Nucleus accumbens (tissue), 56 donors: ENCODE measurements at places on chromosomes 6 and 20.

DNA sequence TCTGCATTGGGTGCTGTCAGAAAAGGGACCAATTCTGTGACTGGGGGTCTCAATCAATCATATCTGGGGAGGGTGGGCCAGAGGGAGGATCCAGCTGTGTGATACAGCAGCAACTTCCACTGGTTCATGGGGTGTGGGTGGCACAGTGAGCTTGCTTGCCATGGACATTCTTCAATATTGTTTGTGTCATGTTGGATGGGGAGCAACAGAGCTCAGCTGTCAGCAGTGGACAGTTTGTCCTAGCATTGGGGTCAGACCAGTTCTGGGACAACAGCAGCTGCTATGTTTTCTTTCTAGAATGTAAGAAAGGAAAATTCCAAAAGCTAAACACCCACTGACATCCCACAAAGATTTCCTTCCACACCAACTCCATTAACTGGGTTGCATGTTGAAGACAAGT, 221.9 kb upstream of the CDH4 start:
- DNase-seq, result no peak

DNA sequence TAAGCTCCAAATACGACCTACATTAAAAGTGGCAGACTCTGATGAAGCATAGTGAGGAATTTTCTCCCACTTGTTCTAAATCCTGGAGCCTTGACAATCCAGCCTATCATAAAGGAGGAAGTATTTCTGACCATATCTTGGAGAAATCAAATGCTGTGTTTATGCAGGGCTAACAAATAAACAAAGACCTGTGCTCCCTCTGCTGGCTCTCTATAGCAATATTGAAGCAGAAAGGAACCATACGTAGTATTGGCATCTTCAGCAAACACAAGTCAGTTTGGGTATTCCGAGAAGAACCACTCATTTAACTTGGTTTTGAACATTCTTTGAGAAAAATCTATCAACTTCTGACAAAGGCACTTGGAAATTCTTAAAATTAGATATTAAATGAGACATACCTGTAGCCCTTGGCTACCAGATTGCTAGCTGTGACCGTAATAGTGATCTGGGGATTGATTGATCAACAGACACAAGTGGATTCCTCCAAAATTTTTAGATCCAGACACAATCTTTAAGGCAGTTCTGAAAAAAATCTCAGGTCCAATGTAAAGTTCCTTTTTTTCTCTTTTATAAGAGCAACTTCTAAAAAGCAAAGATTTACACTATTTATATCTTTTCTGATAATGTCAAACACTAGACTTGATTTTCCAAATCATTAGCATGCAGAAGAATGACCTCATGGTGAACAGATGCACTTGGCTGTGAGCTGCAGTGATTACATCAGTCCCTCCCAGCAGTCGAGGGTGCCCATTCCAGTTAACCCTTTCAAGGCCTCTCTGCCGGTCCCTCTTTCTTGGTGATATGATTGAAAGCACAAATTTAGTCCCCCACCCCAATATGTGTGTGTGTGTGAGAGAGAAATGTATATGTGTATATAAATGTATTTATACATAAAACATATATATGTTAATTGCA, 40.2 kb downstream of the INSM1 start:
- peak; percentile 50 for DNase-seq

DNA sequence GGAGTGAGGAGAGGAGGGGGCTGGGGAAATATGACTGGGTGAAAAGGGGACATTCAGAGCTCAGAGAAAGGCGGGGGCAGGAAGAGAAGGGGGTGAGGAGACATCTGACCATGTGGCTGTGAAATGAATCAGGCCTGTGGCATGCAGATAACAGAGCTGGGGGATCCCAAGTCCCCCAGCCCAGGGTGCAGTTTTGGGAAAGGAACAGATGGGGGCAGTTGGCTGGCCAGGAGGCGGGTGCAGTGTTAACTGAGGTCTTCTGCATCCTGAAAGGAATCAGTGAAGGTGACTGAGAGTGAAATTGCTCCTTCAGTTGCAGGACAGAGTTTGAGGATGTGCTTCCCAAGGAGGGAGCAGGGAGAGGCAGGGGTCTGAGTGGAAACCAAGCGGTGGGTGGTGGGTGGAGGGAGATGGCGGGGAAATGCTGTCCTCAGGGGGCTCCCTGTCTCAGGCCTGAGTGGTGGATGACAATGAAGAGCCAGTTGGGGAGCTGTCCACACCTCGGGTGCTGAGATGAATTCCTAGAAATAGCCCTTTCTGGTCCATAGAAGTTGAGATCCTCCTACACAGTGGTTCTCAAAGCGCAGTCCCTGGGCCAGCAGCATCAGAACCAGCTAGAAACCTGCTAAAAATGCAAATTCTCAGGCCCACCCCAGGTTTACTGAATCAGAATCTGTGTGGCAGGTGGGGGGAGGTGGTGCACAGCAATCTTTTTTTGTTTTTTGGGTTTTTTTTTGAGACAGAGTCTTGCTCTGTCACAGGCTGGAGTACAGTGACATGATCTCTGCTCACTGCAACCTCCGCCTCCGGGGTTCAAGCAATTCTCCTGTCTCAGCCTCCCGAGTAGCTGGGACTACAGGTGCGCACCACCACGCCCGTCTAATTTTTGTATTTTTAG, 26.0 kb upstream of the CCDC167 start:
- no peak for DNase-seq

GRCh38 chr20:48783533-48784272, 44.1 kb downstream of the PREX1 start:
- no peak for DNase-seq

- DNase-seq, result no peak
Observed at GRCh38 chr6:41488433-41489119, 57.6 kb upstream of the FOXP4 start.

- no peak for DNase-seq
Observed at GRCh38 chr6:106014955-106015354, 71.2 kb upstream of the PRDM1 start.
